ENCODE measurements at places on chromosomes 13 and 19.

DNA sequence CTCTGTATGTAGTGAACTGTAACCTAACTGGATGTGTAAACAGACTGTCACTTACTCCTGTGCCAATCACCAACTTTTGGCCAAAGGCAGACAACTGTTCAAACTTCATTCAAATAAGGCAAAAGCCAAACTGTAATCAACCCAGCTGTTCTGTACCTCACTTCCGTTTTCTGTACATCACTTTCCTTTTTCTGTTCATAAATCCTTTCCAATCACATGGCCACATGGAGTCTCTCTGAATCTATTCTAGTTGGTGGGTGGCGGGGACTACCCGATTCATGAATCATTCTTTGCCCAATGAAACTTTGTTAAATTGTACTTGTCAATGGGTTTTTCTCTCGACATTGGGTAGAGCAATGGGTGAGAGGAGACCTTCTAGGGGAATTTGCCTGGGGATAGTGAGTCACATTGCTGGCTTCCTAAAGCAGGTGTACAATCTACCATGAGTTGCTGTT lies 178.3 kb upstream of the RFC3 start:
- DNase-seq: no peak

DNA sequence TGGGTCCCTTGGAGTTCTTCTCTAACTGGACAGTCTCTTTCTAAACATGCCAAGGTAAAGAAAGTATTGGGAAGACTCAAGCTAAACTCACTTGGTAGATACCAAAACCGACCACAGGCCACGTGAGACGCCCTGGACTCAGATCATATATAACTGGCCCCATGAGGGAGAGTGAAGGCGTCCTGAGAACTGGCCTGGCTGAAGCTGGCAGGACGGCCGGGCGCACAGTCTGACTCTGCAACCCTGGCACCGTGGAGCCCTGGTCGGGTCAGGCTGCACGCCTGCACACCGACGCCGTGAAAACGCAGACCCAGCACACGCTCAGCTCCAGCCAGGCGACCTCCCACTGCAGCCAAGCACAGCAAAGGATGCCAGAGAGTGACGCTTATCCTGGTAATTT lies 122.5 kb upstream of the SPACA7 start:
- DNase-seq: no peak

DNA sequence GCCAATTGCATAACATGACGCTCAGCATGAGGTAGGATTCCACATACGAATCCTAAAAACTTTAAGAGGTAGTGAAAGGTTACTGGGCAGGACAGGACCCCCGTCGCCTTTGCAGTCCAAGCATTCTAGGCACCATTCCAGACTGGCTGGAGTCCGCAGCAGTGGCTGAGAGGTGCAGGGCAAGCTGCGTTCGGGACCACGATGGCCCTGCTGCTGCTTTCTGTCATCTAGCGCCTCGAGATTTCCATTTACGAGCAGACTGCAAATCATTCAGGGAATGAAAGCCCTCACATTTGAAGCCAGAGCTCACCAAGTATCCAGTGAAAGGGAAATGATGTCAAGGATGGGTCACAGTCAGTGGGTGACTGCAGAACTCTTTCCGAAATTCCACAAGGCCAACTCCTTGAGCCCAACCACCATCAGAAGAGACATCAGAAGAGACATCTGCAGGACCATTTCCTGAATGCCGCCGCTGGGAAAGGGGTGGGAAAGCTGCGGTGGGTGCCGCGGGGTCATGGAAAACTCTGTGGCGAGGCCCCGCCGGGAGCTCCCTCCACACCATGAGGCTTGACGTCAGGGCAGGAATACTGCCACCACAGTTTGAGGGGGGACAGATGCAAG lies 88.3 kb downstream of the COL4A1 start:
- DNase-seq: no peak

DNA sequence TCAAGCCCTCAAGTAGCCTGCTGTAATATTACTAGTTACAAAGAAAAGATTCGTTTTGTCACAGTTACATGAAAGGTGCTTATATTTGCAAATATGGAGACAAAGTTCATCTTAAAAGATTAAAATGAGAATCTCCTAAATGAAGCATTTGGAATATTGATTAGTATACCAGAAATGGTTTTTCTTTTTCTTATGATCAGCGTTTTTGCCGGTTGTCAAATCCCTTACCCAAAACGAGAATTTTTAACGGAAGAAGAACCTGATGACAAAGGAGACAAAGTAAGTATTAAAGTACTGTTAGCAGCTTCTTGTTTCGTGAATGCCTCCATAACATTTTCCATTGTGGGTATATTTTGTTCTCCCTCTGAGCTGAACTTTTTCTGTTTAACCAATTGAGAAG lies 147.1 kb downstream of the CDK8 start:
- no peak for DNase-seq

GRCh38 chr13:36865265-36865664 lies 46.2 kb downstream of the RFXAP start:
- DNase-seq: no peak

GRCh38 chr13:39107561-39107960 lies 69.3 kb downstream of the NHLRC3 start:
- no peak for DNase-seq

DNA sequence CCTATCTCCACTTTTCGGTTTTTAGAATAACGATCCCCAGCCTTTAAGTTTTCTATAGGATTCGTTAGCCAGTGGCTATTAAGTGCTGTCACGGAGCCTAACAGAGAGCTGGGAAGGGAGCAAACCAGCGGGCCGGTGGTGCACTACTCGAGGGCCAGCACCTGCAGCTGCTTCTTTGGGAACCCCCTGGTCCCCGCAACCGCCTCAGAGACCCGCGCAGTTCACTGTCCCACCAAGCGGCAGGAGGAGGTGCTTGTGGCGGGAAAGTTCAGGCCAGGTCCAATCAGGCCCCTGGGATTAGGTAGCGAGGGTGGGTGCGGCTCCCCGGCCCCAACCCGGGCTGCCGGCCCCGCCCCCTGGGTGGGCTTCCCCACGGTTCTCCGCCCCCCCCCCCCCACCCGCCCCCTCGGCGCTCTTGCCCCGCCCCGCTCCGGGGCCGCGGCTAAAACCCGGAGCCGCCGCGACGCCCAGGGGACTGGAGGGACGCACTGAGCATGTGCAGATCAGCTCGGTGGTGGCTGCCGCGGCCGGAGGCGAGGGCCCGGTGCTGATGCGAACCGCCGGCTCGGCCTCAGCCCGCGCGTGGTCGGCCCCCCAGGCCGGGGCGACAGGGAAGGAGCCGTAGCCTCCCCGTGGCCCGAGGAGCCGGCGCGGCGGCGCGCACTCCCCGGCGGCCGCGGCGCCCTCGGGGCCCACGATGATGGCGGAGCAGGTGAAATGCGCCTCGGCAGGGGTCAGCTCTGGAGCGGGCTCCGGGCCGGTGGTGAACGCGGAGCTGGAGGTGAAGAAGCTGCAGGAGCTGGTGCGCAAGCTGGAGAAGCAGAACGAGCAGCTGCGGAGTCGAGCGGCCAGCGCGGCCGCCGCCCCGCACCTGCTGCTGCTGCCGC lies at the start of gene SLAIN1:
TSS of gene SLAIN1 (plus strand) at position 471 of the 887 bp plus-strand sequence. CDS start at position 698, 227 bp downstream.
- peak; percentile 60 for DNase-seq

- DNase-seq: no peak
Observed at GRCh38 chr13:43180837-43181236, 157.5 kb downstream of the DNAJC15 start.

- no peak for DNase-seq
Observed at GRCh38 chr13:52125547-52125946, 3.3 kb downstream of the NEK5 start.

DNA sequence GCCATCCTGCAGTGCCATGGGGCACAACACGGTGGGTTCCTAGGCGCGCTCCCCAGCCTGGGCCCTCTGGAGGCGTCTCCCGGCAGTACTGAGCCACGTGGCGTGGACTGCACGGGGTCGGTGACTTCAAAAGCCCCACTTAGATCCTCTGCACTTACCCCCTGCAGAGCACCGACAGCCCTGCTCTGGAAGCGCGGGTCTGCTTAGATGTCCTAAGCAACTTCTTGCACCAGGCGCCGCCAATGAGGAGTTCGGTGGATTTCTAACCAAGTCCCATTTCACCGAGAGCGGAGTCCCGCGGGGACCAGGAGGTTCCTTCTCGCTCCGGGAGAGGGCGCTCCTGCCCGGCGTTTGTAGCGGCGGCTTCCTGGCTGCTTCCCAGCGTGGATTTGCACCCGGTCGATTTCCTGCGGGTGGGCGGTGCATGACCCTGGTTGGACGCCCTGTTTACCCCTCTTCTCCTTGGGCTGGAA lies 25.2 kb upstream of the ZNF845 start:
- peak; percentile 51 for DNase-seq

DNA sequence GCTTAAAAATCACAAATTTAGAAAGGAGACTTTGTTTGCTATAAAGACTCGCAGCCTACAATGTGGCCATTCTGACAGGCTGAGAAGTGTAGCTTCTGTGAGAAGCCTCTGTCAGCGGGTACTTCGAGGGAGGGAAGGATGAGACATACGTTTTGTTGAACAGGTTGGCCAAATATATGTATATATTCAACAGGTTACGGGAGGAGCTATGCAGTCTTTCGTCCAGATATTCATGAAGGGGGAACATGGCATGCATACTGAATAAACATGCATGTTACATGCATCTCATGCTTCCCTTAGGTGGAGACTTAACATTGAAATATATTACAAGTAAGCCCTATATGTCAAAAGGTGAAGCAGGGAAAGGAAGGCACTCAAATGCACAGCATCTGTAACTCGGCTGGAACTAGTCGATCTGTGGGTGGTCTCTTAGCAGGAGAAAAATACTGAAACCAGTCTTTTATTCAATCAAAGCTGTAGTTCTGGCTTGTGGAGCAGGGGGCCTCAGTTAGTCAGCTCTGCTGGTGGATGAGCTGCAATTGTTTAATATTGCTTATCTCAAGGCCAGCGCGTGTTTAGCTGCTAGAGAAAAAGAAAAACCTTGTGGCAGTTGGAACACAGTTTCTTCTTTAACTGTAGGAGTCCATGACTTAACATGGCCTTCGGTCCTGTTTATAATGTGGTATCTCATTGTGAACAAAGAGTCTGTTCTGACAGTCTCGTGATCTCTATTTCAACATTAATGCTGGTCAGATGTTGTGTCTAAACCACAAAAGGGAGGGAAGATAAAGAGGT lies 94.3 kb downstream of the FAM216B start:
- DNase-seq: no peak

GRCh38 chr19:16825312-16826052 lies 3.7 kb upstream of the SIN3B start:
- peak; percentile 77 for DNase-seq

DNA sequence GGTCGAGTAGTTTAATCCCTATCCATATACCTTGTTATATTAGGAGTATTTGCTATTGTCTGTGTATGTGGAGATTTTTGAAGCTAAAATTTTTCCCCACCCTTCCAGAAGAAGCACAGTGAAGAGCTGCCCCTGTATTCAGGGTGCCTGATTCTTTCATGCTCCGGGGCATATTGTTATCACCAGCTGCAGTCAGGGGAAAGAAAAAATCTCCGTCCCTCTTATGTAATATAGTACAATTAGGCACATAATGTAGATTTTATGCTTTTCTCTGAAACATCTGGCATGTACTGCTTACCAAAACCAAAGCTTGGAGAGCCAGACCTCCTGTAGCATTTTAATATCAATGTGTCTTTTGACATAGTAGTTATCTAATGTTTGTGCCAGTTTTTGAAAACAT lies 214.9 kb upstream of the EDNRB start:
- DNase-seq: no peak

GRCh38 chr19:15615526-15615925 lies 508 bp downstream of the CYP4F8 start:
- DNase-seq: no peak

- no peak for DNase-seq
Observed at GRCh38 chr13:63909726-63910375, 2494.2 kb upstream of the PCDH20 start.

DNA sequence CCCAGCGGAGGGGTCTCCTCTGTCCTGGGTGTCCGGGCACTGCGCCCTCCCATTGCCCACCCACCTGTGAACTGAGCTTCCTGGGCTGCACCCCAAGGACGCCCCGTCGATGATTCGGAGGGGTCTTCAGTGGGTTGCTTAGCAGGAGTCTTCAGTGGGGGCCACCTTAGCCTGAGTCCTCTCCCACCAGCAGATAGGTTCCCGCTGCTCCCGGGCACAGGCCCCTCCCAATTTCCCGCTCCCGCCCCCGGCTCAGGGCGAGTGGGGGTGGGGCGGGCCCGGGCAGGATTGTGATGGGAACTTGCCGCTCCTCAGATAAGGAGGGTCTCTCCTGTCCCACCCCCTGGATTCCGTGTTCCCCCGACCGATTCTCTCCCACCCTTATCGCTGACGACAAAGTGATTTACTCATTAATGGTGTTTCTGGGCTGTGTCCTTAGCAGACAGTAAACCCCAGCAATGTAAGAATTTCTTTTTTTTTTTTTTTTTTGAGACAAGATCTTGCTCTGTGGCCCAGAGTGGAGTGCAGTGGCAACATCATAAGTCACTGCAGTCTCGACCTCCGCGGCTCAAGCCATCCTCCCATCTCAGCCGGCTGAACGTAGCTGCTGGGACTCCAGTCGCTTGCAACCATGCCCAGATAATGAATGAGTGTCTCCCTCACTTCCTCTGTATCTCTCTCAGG lies 655 bp upstream of the S1PR5 start:
- no peak for DNase-seq

DNA sequence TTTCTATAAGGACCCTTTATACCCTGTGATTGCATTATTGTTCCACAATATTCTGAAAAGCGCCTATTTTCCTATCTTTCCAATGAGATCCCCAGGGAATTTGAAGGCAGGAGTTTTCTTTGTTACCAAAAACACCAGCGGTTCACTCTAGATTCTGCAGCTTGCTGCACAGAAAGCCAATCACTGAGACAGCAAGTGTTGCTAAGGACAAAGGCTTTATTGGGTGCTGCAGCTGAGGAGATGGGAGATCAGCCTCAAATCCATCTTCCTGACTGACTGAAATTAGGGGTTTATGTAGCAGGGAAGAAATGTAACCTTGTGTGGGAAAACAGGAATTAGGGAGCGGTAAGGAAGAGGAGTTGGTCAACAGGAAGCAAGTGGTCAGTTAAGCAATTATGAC lies 42.6 kb upstream of the MYO16 start:
- DNase-seq: no peak

GRCh38 chr19:33436360-33437345 lies 63.1 kb downstream of the CEBPG start:
- no peak for DNase-seq

DNA sequence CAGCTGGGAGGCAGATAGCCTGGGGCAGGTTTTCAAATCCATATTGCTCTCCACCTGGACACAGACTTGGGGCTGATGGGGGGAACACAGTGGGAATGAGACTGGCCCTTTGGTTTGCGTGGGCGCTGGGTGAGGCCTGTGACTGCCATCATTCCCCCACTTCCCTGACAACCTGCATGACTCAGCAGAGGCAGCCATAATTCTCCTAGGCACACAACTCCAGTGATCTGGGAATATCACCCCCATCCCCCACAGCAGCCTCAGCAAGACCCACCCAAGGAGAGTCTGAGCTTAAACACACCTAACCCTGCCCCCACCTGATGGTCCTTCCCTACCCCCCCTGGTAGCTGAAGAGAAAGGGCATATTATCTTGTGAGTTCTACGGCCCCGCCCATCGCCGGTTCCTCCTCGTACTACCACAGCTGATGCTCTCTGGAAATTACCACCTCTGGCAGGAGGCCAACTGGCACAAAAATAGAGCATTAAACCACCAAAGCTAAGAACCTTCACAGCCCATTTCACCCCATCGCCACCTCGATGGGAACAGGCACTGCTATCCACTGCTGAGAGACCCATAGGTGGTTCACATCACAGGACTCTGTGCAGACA lies 71.0 kb downstream of the RNF17 start:
- no peak for DNase-seq
